ENCODE measurements at places on chromosomes 7 and 10. TPM values are rescaled to one million over a fixed set of nuclear protein-coding genes. Genes with fewer than 3 reads are reported as not detected.

The SPDYE5 gene
- total RNA-seq, result not detected

The JAKMIP3 gene
- 0.43 TPM for total RNA-seq

The RNF148 gene
- total RNA-seq, result 10.3 TPM

The SFMBT2 gene
- 1.2 TPM for total RNA-seq

The TACC2 gene
- 56.6 TPM for total RNA-seq

The PAX4 gene
- not detected for total RNA-seq

The CYP2C18 gene
- 25.9 TPM for total RNA-seq

Data from stomach (tissue), 19 donors.